ENCODE measurements at places on chromosomes 2 and 18.

- no peak for DNase-seq
Measured at GRCh38 chr2:225841314-225841713, 441.8 kb downstream of the NYAP2 start.

- no peak for DNase-seq
Measured at GRCh38 chr2:67446491-67446911, 49.4 kb downstream of the ETAA1 start.

- no peak for DNase-seq
Measured at GRCh38 chr18:13546638-13547037, 179.7 kb downstream of the FAM210A start.

- no peak for DNase-seq
Measured at GRCh38 chr2:168494190-168494711, 38.2 kb downstream of the CERS6 start.

DNA sequence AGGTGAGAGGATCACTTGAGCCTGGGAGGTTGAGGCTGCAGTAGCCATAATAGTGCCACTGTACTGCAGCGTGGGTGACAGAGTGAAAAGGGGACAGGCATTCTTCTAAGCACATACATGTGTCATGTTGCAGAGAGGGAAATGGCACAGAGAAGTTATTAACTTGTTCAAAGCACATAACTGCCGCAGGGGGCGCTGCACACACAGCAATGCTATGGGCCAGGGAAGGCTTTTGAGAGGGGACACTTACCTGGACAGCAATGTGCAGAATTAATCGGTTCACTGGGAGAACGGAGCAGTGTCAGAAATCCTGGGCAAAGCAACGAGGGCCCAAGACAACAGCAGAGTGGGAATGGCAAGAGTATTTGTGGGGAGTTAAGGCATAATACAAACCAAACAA, 2.4 kb downstream of the SCYGR8 start:
- no peak for DNase-seq

DNA sequence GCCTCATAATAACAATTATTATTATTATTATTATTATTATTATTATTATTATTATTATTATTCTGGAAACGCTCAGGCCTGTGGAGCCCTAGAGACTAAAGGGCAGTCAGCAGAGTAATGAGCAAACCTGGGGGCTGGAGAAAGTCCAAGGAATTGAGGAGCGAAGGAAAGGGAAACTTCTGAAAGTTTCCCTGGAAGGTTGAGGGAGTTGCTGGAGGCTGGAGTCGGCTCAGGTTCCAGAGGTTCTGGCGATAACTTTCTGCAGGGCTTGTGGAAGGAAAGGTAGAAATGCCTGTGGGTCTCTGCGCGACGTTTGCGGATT, 9.2 kb downstream of the POU3F3 start:
- DNase-seq = peak; percentile 86

- DNase-seq = no peak
Measured at GRCh38 chr2:43941966-43942365, 53.8 kb downstream of the LRPPRC start.

DNA sequence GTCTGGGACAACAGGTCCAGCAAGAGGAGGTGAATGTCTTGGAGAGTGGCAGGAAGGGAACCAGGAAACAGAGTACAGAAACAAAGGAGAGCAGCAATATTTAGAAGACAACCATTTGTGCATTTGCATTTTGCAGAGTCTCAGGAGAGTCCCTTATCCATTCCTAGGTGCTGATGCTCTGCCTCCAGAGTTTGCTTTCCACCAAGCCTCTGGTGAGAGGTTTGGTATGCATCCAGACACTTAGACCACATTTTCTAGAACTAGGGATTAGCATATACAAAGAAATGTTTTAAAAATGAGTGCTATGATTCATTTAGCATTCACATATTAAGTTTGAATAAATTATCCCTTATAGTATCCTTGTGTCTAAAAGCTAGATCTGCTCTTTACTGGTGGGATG, 18.5 kb upstream of the LRATD1 start:
- no peak for DNase-seq

- DNase-seq = no peak
Measured at GRCh38 chr18:45103319-45104048, 422.8 kb downstream of the SETBP1 start.

- DNase-seq = peak; percentile 51
Measured at GRCh38 chr2:239939736-239940483, 85.2 kb downstream of the NDUFA10 start.

GRCh38 chr2:46386763-46387162, 89.6 kb downstream of the EPAS1 start:
- DNase-seq = no peak

DNA sequence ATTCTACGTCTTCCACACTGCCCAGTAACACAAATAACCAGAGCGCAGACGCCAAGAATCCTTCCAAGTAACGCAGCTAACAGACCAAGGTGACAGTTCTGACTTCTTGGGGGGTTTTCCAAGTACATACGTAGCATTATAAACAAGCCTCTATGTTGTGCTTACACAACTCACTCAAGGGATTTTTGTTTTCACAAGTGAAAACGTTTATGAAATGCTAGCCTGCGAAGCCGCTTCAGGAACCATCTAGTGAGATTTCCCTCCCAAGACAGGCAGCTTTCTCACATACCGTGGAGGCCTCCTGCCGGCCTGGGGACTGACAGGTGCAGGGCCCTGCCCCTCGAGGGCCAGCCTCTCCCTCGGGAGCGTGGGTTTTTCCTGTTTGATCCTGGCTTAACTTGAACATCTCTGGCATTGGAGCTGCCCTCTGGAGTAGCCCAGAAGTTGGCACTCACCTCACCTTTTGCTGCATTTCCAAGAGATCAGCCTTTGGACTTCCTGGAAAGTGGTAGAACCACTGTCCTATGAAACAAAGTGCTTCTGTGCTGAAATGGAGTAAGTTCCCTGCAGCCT, 151.1 kb downstream of the MBP start:
- DNase-seq = no peak

DNA sequence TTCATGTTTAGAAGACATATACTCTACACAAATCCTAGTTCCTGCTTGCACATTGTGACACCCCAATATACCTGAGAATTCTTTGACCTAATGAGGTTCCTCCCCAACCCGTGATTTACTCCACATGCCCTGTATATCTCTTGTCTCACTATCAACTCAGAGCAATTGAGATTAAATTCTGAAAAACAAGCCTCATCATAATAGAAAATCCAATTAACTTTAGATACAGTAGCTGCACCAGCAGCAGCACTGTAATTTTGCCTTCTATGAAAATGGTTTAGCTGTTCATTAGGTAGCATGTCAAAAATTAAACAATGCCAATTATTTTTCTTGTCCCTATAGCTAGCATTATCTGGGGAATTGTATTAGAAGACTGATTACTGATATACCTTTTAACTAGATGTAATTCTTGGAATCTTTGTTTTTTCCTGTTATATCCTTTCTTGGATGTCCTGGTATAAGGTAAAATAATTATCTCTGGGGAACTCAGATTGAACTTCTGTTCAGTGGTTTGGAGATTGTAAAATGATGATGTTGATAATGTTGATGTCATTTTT, 218.9 kb upstream of the TANK start:
- no peak for DNase-seq

GRCh38 chr2:163066085-163066484, 227.5 kb upstream of the KCNH7 start:
- no peak for DNase-seq

- DNase-seq = no peak
Measured at GRCh38 chr2:86069091-86069685, 36.5 kb downstream of the POLR1A start.

DNA sequence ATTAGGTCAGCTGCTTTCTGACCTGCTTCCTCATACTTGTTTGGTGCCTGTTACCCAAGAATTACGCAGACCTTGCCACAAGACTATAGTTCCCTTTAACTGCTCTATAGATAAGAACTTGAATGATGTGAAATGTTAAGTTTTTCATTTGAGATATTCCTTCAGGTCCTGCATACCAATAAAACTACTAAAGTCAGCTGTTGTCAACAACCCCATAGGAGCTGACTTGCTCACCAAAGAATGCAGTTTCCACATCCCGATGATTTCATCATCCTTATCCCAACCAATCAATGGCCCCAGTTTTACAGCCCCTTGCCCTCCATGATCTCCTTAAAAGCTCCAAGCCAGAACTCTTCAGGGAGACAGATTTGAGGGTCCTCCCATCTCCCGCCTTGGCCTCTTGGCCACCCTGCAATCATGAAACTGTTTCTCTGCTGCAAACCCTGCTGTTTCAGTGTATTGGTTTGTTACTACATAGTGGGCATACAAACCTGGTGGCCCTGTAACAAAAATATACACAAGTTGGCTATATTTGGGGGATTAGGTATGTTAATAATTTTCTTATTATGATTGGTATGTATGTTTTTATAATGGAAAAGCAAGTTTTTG, 396.3 kb upstream of the CHST9 start:
- DNase-seq = no peak

- DNase-seq = no peak
Measured at GRCh38 chr18:70197844-70198243, 7.6 kb downstream of the RTTN start.

- DNase-seq = peak; percentile 83
Measured at GRCh38 chr2:158457826-158458616, 1.3 kb downstream of the PKP4 start.

DNA sequence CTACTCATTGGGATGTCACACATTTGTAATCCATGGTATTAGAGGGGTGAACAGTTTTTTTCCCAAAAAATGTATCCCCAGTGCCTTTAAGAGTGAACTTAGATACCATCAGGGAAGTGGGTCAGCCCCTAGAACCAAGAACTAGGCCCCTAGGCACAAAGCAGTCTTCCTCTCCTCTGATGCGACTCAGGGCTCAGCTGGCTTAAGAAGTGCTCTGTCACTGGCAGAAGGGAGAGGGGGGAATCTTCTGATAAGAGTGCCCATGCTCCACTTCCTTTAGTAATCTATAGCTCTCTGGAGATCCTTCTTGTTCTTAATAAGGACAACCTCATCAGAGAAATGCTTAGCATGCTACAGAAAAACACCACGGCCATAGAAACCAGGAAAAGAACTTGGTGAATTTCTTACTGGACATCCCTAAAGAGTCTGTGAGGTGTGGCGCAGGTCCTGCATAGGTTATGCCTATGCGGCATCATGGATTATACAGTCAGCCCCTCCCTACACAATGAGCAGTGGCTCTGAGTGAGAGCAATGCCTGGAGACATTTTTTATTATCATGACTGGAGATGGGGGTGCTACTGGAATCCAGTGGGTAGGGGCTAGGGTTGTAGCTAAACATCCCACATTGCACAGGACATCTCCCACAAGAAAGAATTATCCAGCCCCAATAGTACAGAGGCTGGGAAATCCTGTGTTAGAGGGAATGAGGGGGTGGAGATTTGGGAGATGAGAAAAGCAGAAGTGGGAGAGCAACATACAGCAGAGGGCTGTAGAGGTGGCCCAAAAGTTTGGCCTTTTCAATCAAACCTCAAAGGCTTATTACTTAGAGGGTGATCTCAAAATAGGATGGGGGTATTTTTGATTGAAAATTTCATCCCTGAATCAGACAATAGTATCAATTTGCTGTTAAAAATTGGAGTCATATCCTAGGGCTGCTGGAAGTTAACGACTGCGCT, 21.7 kb upstream of the ZNF385B start:
- no peak for DNase-seq

- no peak for DNase-seq
Measured at GRCh38 chr2:171173087-171173486, 12.4 kb upstream of the TLK1 start.

- DNase-seq = no peak
Measured at GRCh38 chr2:188852772-188853171, 121.4 kb upstream of the COL3A1 start.

DNA sequence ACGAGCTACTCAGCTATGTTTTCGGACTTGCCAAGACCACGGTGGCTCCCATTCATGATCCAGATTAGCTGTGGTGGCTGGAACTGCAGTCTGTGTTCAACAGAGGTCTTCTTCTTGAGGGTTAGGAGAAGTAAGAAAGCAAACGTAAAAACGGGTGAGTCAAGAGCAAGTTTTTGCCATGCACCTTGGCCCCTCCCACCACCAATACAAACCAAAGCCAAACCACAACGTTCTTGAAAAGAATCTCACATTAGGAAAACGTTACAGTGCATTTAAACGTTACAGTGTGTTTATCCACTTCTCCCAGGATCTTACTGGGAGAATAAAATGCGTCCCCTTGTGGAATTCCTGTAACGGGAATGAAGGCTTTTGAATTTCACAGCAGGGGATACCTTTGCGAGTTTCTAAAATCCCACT, 725 bp downstream of the FBXO48 start:
- peak; percentile 61 for DNase-seq

DNA sequence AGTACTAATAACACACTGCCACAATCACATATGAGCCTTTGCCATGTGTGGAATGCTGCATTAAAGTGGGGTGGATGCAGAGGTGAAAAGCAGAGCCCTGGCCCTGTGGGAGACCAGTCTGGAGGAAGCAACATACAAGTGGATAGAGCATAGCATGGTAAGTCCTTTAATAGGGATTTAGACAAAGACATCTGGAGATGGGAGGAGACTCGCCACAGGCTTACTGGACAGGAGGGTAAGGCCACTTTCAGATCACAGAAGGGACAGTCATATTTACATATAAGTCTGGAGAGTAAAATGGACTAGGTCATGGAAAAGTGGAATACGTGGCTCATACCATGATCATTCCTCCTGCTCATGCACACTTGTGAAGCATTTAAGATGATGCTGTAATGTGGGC, 84.3 kb downstream of the PPP1R1C start:
- DNase-seq = no peak

DNA sequence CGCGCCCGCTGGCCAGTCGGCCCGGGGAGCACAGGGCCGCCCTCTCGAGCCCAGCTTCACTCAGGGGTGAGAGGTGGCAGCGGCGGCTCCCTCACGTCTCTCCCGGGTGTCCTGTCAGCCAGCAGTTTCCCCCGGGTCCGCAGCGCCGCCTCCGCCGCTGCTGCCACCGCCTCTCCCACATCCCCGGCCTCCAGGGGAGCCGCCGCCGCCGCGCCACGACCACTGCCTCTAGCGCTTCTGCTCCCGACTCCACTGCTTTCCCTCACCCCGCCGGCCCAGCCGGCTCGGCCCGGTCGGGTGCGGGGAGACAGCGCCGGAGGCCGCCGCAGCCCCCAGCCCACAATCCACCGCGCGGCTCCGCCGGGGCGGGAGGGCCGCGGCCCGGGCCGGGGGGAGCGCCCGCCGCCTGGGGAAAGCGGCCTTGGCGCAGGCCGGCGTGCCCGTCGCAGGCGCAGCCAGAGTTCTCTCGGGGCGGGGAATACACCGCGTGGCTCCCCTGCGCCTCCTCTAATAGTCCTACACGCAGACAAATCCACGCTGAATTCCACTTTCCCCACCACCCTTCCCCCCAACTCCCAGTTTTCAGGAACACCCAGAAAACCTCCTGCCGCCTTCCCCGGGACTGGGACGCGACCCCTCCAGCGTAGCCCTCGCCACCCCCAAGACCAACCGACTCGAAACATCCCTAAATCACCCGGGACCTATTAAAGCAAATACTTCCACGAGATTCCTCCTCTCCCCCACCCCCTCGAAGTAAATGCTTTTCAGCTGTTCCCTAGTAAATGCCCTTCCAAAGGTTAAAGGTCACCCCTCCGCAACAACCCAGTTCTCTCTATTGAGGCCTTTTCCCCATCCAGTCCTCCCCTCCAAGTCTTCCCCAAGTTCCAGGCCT, at the start of gene VPS54:
Gene VPS54, minus strand, starts transcription at position 346 of the 892 bp plus-strand sequence. CDS start 35,429 bp downstream, outside the sequence.
- peak; percentile 92 for DNase-seq

- no peak for DNase-seq
Measured at GRCh38 chr2:136347981-136348380, 230.0 kb upstream of the CXCR4 start.

- DNase-seq = peak; percentile 32
Measured at GRCh38 chr2:37985333-37985732, 60.2 kb downstream of the RMDN2 start.

Data from osteoblast (primary cell).